ENCODE measurements at places on chromosomes 6 and 20.

- no peak for DNase-seq
Measured at GRCh38 chr20:17488916-17489600, 42.1 kb downstream of the BFSP1 start.

DNA sequence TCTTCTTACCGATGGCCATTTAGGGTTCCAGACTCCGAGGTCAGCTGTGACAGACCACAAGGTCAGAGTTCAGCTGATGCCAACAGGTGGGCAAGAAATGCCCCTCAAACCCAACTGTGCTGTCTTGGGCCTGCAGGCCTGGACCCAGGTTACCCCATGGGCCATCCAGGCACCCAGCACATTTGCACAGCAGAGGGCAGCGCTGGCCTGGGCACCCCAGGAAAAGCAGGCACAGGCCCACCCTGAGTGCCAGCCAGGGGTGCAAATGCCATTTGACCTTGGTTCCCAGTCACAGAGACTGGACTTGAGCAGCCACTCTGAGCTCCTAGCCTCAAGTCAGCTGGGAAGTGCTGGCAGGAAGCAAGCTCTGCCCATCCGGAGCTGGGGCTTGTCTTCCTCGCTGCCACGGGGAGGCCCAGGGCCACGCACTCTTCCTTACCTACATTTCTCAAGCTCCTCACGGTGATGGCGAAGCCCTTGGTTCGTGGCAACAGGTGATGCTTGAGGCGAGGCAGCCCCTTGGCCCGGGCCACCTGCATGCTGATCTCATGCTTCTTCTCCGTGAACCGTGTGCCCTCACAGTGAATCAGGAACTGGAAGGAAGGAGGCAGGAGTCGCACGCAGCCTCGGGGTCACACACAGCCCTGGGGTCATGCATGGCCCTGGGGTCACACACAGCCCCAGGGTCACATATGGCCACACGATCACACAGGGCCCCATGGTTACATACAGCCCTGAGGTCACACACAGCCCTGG, 120.8 kb downstream of the AGPAT4 start:
- DNase-seq = peak; percentile 15

GRCh38 chr6:113292646-113293422, 564.3 kb upstream of the MARCKS start:
- no peak for DNase-seq

- no peak for DNase-seq
Measured at GRCh38 chr20:59604741-59605600, 631 bp downstream of the PHACTR3 start.

- DNase-seq = no peak
Measured at GRCh38 chr6:10278746-10279145, 136.1 kb downstream of the TFAP2A start.

DNA sequence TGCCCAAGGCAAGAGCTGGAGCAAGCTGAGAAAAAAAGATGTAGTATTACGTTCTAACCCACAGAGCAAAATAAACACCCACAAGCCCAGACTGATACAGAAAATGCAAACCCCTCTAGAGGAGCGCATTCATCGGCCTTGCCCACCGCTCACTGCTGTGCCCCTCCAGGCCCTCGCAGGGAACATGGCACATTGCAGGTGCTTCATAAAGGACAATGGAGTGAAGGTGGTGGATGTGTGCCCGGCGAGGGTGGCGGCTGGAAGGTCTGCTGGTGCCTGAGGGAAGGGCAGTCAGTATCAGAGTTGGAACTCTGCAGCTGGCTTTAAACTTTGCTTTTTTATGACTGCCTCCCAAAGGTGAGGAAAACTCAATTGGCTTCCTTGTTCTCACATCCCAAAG, 18.5 kb upstream of the IRF4 start:
- DNase-seq = no peak

- no peak for DNase-seq
Measured at GRCh38 chr6:33050014-33050810, 23.2 kb downstream of the HLA-DPA1 start.

GRCh38 chr6:71486461-71486860, 197.8 kb downstream of the OGFRL1 start:
- no peak for DNase-seq

DNA sequence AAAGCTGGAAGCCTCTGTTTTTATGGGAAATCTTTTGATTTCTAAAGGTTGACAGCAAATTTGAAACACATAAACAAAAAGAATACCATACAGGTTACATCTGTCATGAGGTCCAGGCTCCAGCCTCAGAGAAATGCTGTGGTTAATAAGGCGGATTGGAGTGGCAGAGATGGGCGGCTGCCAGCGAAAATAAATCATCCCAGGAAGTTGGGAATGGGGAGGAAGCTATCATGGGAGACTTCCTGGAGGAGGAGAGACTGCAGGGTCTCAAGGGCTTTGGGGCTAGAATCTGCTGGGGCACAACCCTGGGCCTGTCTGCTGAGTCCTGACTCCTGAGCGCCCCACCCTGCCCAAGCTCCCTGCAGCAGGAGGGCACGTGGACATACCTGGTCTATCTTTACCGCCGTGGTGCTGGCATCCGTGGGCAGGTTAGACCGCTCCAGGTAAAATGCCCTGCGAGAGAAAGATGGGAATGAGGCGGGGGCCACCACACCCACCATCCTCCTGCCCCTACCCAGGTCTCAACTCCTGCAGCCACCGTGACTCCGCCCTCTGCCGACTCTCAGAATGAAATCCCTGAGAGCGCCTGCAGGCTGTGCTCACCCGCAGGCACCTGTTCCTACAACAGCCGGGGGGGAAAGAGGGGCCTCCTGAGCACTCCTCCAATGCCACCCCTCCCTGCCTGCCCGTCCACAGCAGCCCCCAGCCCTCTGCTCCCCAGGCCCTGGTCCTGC, 197.3 kb downstream of the PREX1 start:
- DNase-seq = no peak

- DNase-seq = no peak
Measured at GRCh38 chr20:49636447-49636846, 68.5 kb upstream of the PTGIS start.

DNA sequence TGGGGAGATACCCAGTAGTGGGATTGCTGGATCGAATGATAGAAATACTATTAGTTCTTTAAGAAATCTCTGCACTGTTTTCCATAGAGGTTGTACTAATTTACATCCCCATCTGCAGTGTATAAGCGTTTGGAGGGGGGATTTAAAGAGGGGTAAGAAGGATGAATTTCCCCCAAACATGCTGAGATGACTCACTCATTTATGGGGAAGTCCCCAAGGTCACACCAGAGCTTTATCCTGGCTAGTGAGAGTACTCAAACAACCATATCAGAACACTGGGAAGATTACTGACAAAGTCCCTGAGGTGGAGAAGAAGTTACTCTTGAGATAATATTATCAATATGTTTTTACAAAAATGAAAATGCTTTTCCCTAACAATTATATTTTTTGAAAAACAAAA, 44.0 kb downstream of the ROS1 start:
- no peak for DNase-seq

GRCh38 chr6:99603421-99604165, 3.0 kb upstream of the PRDM13 start:
- DNase-seq = peak; percentile 58

- DNase-seq = peak; percentile 15
Measured at GRCh38 chr6:161922631-161923119, 648.8 kb upstream of the AGPAT4 start.

DNA sequence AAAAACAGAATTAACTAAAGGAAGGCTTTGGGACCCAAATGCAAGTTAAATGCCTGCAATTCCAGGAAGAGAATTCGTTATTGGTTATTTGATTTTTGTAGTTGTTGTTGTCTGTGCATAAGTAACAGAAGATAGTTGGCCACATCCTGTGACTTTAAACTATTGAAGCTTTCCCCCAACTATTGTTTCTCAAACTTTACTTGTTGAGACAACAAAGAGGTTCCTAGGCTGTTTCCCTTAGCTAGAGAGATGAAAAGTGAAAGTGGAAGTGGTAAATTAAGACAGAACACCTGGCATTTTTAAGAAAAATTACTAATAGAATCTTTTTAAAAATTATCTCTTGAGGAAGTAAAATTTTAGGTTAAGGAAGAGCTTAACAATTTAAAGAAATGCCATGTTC, 525.2 kb downstream of the PKHD1 start:
- no peak for DNase-seq

DNA sequence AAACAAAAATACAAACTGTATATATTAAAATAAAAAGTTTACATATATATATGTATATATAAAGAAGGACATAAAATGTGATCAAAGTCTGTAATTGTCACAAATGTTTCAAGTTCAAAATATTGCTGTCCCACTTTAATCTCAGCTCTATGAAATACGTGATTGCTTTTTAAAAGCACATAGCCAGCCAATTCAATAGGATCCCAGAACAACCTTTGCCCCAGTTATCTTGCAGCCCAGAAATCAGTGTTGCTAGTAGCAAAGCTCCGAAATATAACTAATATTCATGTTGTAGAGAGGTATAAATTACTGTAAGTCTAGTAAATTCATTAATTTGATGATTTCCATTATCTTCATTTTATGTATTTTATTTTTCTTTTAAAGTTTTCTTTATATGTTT, 114.6 kb downstream of the ELOVL4 start:
- no peak for DNase-seq

DNA sequence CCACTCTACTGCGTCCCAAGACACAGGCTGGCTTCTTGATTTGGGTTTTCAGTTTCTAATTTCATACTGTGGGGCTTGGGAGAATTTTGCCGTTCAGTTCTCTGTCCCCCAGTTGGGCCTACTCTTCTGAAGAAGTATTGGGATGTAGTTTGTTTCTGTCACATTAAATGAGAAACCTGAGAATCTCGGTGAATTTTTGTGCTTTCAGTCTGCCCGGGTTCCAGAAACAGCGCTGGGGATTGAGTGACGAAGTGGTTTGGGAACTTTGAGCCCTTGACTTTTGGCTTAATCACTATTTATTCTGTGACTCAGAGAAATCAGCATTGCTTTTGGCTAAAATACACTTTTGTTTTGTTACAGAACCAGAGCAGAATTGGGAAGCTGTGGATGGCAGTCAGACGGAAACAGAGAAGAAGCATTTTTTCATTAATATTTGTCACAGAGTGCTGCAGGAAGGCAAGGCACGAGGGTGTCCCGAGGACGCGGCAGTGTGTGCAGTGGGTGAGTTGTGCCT, 74.0 kb downstream of the IGF2R start:
- DNase-seq = no peak

DNA sequence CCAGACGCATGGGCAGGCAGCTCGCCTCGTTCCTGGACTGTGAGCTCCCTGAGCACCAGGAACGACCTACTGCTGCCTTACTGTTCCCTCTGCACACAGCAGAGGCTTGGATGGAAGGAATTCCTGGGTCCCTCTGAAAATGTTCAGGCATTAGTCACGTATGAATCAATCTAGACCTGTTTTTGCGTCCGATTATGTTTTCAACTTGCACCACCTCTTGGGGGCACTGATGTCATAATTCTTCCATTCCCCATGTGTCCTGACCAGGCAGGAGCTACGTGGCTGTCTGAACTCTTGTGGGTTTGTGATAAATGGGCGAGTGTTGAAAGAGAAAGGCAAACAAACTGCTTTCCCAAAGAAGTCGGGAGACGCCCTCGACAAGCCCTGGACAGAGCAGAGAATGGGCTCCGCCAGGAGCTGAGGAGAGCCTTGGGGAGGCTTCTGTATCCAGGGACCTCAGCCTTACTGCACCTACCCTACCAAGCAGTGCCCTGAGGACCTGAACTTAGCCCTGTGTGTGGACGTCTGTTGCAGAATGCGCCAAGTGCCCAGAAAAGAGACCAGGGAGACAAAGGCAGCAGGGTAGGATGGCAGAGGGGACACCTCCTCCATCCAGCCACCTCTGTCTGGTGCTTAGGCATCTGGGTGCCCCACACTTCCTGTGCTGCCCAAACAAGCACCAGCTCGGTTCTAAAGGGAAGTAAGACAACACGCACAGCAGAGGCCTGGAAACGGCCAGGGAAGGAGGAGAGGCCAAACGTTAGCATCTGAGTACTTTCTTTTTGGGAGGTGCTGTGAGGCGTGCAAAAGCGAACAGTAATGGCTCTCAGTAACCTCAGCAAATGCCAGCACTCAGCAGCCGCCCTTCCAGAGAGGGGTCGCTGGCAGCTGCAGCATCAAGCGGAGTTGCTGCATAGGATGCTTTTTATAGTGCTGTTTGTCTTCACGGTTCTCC, 124.2 kb downstream of the LY86 start:
- no peak for DNase-seq

DNA sequence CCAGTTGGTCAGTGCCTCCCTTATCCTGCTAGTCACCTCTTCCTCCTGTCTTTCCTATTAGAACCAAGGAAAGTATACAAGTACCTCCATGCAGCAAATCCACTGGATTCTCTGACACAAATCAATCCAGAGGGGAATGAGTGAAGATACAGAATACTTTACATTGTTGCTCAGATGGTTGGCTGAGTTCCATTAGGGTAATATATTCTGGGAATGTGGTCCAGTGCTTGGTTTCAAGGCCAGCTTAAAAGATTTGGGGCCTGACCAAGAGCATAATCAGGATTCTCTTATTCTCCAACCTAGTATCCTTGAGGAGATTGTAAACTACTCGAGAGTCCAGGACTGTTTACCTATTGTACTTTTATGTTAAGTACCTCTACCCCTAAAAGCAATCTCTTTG, 23.0 kb downstream of the CARMIL1 start:
- DNase-seq = no peak

DNA sequence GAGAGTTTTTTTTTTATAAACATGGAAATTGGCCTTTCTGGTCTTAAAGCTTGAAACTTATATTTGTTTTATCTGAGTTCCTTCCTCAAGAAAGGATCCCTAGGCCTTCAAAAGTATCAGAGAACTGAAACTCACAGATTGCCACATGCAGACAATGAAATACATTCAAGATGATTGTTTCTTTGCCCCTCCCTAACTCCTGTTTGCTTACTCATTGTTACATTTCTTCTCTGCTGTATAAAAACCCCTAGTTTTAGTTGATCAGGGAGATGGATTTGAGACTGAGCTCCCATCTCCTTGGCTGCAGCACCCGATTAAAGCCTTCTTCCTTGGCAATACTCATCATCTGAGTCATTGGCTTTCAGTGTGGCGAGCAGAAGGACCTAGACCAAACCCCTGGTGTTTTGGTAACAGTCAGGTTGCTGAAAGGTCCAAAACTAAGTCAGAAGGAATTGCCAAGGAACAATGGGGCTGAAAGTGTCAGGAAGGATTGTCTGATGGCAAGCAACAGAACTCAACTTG, 132.3 kb upstream of the SULF2 start:
- no peak for DNase-seq

DNA sequence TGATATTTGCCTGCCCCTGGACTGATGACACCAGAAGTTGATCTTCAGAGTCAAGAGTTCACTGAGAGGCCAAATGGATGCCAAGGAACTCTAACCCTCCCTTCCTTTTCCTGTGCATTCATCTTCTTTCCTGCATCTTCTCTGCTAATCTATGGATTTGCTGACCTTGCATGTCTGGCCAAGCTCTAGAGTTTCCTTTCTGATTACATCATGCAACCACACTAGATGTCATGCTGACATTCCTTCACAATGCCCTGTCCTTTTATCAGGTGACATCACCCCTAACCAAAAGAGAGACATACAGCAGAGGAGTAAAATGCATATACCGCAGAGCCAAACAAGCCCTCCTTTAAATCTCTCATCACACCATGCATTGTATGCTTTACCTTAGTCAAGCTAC, 487.6 kb downstream of the TFAP2A start:
- DNase-seq = no peak

Data from stimulated activated CD4-positive, alpha-beta T cell treated with anti-CD3 and anti-CD28 coated beads, Interleukin-15, amount 100 ng/mL, for 24 hours (primary cell).